ENCODE measurements at places on chromosomes 12 and 14. TPM values are rescaled to one million over a fixed set of nuclear protein-coding genes. Genes with fewer than 3 reads are reported as not detected.

Gene KCNJ8
- total RNA-seq: 20.9 TPM

Gene RNASE7
- total RNA-seq: not detected

Gene TMEM63C
- total RNA-seq: 0.06 TPM

Gene RAD51AP1
- 0.84 TPM for total RNA-seq

Gene SIRT4
- 2.4 TPM for total RNA-seq

Gene BCL2L2
- 53.0 TPM for total RNA-seq

Gene WASHC3
- 34.6 TPM for total RNA-seq

Gene CCND2
- total RNA-seq: 94.2 TPM

Gene GNB3
- total RNA-seq: 0.32 TPM

Gene KLHL33
- total RNA-seq: 0.29 TPM

Gene LRP10
- 142 TPM for total RNA-seq

Gene OVCH1
- total RNA-seq: 2.0 TPM

Gene RPGRIP1
- 1.7 TPM for total RNA-seq

Gene PIGH
- 24.2 TPM for total RNA-seq

Gene PHC1
- total RNA-seq: 29.7 TPM

Gene ZDHHC22
- total RNA-seq: not detected

Gene TAS2R43
- not detected for total RNA-seq

Gene OTOGL
- 0.09 TPM for total RNA-seq

Gene FAM181A
- 3.5 TPM for total RNA-seq

Gene TSPAN19
- not detected for total RNA-seq

Gene SDS
- total RNA-seq: 2.4 TPM

Gene PZP
- 0.67 TPM for total RNA-seq

Gene TPH2
- not detected for total RNA-seq

Gene VDR
- total RNA-seq: 28.7 TPM

Gene MLXIP
- 57.4 TPM for total RNA-seq

Gene PTPN6
- 154 TPM for total RNA-seq

Gene MYL2
- not detected for total RNA-seq

Gene TPPP2
- not detected for total RNA-seq

Gene HRK
- not detected for total RNA-seq

Gene GNG2
- total RNA-seq: 24.4 TPM

Gene RILPL1
- 17.9 TPM for total RNA-seq

Gene SLC35E3
- 12.2 TPM for total RNA-seq

Gene SAMD15
- total RNA-seq: 0.41 TPM

Gene PAPOLA
- 153 TPM for total RNA-seq

Gene KRAS
- total RNA-seq: 26.7 TPM

Gene PIWIL1
- total RNA-seq: not detected

Gene L2HGDH
- 4.5 TPM for total RNA-seq

Gene PLCZ1
- total RNA-seq: not detected

Gene INHBC
- total RNA-seq: not detected

Gene LIN7A
- 18.9 TPM for total RNA-seq

Gene CMKLR1
- total RNA-seq: 29.1 TPM

Gene CLEC2B
- total RNA-seq: 24.6 TPM

Gene TEX22
- total RNA-seq: 3.2 TPM

Gene TOMM20L
- total RNA-seq: not detected

Gene CLEC4C
- not detected for total RNA-seq

Gene EXD2
- total RNA-seq: 25.2 TPM

Gene SERPINA1
- total RNA-seq: 1,017 TPM

Gene GAPDH
- total RNA-seq: 736 TPM
